GM23248 (cell line): ENCODE measurements at places on chromosomes 3 and 15. TPM values are rescaled to one million over a fixed set of nuclear protein-coding genes. Genes with fewer than 3 reads are reported as not detected.
A peak's percentile ranks its signal among the peaks of the same experiment; 100 is the strongest.

The CHST13 gene
- polyA plus RNA-seq, result 0.11 TPM in 1 of 2 replicates, not detected in the other

The DLG1 gene
- polyA plus RNA-seq, result 19.6 and 23.2 TPM in 2 replicates

GRCh38 chr3:188559072-188559429 lies 405.1 kb downstream of the LPP start:
- DNase-seq, result peak; percentile 68

GRCh38 chr3:50609763-50610085 lies 1.9 kb downstream of the CISH start:
- no peak for DNase-seq

The PPP2R3A gene
- polyA plus RNA-seq, result 13.1 and 14.2 TPM in 2 replicates

DNA sequence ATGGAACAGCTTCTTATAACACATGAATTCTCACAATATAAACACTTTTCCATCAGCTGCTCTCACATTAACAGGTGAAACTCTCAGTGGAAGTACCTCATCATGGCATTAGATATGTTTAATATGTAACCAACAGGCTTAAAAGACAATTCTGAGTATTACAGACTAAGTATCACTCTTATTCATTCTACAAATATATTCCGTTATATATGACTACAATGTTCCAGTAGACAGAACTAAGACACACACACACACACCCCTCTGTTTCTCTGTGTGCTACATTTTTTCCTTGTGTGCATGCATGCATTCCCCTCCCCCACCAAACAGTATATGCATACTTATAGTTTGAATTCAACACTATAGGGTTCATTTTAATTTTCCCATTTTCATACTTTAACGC lies 32.4 kb downstream of the MRPL3 start:
- no peak for DNase-seq

The UBAP1L gene
- polyA plus RNA-seq, result 0.38 and 0.89 TPM in 2 replicates

GRCh38 chr15:52617026-52617425 lies 48.2 kb upstream of the ARPP19 start:
- no peak for DNase-seq

GRCh38 chr3:152879130-152879789 lies 44.3 kb downstream of the P2RY1 start:
- no peak for DNase-seq

GRCh38 chr3:24829011-24829581 lies 334.4 kb upstream of the THRB start:
- peak; percentile 28 for DNase-seq

DNA sequence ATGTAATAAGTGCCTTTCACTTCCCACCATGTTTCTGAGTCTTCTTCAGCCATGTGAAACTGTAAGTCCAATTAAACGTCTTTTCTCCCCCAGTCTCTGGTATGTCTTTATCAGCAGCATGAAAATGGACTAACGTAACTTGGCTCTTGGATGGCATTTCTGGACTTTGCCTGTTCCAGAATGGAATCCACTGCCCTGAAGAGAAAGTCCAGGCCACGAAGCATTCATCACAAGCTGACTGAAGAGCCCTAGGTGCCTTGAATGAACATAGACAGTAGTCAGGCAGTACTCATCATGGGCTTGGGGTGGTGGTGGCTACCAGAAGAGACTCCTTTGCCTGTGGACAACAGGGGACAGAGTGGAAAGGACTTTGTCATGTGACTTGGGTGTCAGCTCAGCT lies 1505.0 kb downstream of the SI start:
- no peak for DNase-seq

The DUOX2 gene
- polyA plus RNA-seq, result 0.03 TPM in 2 replicates

The PTH1R gene
- 0.37 and 0.60 TPM in 2 replicates for polyA plus RNA-seq

GRCh38 chr15:44366971-44367370 lies 60.5 kb upstream of the CTDSPL2 start:
- DNase-seq, result no peak

DNA sequence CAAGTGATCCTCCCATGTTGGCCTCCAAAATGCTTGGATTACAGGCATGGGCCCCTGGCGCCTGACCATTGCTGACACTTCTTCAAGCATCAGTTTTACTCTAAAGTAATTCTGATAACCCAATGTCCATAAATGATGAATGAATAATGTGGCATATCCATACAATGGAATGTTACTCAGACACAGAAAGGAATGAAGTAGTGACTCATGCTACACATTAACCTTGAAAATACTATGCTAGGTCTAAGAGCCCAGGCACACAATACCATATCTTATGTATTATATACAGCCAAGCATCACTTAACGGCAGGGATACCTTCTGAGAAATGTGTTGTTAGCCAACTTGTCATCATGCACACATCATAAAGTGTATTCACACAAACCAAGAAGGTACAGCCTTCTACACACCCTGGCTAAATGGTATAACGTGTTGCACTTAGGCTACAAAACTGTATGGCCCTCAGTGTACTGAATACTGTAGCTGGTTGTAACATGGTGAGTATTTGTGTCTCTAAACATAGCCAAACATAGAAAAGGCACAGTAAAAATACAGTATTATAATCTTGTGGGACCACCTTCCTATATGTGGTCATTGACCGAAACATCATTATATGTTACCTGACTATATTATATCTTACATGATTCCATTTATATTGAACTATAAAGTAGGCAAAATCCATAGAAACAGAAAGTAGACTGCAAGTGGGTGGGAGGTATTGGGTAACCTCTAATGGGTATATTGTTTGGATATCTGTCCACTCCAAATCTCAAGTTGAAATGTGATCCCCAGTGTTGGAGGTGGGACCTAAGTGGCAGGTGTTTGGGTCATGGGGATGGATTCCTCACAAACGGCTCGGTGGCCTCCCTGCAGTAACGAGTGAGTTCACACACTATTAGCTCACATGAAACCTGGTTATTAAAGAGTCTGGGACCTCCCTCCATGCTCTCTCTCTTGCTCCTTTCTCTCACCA lies 31.4 kb downstream of the MKRN2 start:
- DNase-seq, result peak; percentile 50

GRCh38 chr15:70435369-70435768 lies 328.0 kb downstream of the UACA start:
- no peak for DNase-seq

GRCh38 chr3:127692501-127693335 lies 20.0 kb downstream of the ABTB1 start:
- no peak for DNase-seq

The PARP15 gene
- polyA plus RNA-seq, result 0.29 TPM in 2 replicates
